NCI-H2081 treated with DMSO at 0.1 percent for 48 hours (cell line): ENCODE measurements at places on chromosomes 5 and 9.

- no peak for DNase-seq
Measured at GRCh38 chr5:122155546-122155945, 26.2 kb downstream of the ZNF474 start.

DNA sequence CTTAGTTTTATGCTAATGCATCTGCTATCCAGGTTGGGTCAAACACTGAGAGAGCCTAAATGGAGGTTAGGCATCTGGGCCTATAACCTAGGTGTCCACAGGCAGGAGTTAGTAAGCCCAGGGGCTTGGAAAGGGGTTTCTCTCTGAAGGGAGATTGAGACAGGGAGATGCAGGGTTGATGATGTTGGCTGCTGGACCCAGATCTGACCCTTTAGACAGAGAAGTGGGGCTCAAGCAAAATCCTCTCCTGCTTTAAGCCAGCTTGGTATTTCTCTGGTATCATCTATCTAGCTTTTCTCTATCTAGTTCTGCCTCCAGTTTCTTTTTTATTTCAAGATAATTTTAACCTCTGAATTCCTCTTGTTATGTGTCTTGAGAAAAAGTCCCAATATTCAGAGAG lies 18.3 kb upstream of the ANKRD55 start:
- DNase-seq: no peak

DNA sequence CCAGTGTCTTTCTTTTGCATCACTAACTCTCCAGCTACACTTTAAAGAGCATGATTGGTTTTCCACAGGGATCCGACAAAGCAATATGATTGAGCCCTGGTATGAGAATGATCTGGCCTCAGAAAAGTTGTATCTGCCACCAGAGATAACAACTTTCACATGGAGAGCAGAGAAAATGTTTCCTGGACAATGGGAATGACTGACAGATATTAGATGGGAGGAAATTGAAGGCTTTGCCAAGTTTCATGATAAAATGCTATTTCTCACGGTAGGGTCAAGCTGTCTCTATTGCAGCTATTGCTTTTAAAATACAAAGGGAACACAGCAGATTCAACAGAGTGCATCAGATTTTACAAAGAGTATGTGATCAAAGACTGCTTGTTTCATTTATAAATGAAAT lies 56.4 kb upstream of the GLIS3 start:
- DNase-seq: no peak

GRCh38 chr9:16241231-16241630 lies 629.2 kb downstream of the BNC2 start:
- no peak for DNase-seq

- DNase-seq: no peak
Measured at GRCh38 chr9:101333926-101334702, 50.7 kb downstream of the BAAT start.

DNA sequence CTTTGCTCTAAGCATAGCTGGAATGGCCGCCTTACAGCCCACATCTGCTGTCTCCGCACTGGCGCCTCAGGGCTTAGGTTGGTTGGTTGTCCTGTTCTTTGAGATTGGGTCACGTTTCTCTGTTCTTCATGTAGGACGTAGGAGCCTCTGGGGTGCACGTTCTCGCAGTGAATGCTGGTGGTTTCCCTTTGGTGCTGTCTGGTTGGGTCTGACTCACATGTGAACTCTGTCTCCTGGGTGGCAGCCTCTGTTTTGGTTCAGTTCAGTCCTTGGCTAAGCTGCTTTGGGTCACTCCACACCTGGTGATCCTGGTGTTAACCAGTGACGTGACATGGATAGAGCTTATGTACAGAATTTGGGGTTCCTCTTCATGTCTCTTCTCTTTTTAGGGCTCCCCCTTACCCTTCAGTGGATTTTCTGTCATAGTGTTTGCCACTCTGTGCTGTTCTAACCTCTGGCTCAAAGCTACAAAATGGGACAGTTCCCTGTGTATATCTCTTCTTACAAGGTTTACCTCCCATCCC lies 12.6 kb upstream of the LPCAT1 start:
- DNase-seq: no peak

DNA sequence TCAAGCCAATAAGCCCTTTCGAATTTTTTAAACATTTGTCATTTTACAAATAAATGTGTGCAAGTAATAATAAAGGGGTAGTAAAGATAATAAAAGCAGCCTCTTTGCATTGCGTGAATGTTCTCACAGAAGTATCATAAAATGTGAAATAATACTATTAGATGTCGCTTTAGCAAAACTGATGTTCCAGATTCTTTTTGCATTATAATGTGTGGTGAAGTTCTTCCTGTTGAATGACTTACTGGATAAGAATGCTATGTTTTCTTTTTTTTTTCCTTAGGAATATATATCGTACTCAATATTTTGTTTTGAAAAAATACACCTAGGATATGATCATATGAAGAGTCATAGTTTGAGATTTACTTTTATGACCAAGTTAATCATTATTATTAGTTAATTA lies 85.2 kb upstream of the CDH12 start:
- DNase-seq: no peak

DNA sequence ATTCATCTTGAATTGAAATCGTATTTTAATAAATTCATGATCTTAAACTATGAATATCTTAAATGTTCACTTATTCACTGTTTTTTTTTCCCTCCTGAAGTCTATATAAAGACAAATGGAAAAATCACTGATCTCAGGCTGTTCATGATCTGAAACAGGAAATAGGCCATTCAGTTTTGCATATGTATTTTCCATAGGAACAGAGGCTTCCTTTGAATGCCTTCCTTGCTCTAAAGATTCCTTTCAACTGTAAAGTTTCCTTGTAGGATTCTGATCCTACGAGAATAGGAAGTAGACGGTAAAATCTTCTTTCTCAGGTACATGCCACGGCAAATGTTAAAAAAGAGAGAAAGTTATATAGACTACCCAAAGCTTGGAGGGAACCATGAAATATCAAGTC lies 194.4 kb upstream of the PPP1R2B start:
- DNase-seq: no peak

GRCh38 chr9:5466005-5466404 lies 15.7 kb downstream of the CD274 start:
- no peak for DNase-seq

GRCh38 chr5:103467831-103468230 lies 94.8 kb downstream of the NUDT12 start:
- no peak for DNase-seq

- DNase-seq: no peak
Measured at GRCh38 chr5:120345947-120346346, 118.2 kb upstream of the PRR16 start.

DNA sequence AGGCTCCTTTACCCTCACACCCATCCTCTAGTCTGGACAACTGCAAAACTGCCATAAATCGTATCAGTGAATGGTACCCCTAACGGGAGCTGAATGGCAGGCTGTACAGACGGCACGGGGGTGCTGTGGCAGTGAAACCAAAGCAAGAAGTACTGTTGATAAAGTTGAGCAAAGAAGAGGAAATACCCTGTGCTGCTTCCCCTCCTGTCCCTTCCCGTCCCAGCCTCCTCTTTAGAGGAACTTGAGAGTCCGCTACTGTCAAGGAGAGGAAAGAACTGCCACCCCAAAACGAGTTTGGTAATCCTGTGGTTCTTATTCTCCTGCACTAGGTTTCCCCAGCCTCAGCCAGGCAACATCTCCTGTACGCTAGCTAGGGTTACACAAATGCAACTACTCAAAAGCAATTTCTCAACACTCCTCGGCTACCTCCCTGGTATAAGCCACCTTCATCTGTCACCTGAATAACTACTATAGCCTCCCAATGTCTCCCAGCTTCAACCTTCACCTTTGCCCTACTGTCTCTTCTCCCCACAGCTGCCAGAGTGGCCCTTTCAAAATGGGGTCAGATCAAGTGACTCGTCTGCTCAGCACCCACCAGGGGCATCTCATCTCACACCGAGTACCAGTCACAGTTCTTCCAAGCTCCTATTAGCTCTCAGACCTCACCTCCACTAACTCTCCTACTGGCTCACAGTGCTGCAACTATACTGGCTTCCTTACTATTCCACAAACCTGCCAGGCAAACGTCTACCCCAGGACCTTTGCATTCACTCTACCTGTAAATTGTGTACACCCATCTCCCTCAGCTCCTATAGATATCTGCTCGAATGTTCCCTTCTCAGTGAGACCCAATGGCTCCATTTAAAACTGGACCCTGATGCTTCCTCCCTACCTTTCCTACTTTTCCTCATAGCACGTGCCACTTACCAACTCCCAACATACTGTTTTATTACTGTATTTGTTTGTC lies 4.1 kb downstream of the GLRX start:
- DNase-seq: no peak

- DNase-seq: no peak
Measured at GRCh38 chr9:137070906-137071275, 534 bp upstream of the SAPCD2 start.

- DNase-seq: no peak
Measured at GRCh38 chr9:14068690-14069089, 245.3 kb downstream of the NFIB start.

DNA sequence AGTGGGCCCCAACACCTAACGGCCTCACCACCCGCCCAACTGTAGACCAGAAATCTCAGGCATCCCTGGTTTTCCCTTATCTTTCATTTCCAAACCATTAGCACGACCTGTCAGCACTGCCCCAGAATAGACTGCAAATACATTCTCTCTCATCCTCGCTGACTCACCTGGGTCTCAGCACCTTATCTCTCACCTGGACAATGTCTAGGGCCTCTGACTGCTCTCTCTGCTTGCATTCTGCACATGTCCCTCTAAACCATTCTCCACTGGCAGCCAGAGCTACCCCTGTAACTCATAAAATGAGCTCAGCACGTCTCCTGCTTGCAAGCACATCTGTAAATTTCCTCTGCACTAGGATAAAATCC lies 12.7 kb downstream of the CKMT2 start:
- DNase-seq: no peak

GRCh38 chr5:177600508-177601018 lies 631 bp downstream of the B4GALT7 start:
- no peak for DNase-seq

DNA sequence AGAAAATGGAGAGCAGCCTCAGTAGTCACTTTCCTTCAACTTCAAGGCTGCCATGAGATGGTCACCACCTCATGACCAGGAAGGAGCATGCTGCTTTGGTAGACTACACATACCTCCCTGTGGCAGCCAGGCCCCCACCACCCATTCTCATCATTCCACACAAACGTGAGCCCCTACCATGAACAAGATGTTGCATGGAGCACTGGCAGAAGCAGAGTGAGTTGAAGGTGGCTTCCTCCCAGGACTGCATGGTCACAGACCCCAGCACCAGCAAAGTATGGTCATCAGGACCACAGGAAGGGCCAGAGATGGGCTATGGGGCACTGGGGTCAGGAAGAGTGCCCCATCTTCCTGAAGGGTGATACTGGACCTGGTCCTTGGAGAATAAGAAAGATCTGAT lies 65.5 kb upstream of the FOXE1 start:
- no peak for DNase-seq
